ENCODE measurements at places on chromosomes 16 and 17. TPM values are rescaled to one million over a fixed set of nuclear protein-coding genes. Genes with fewer than 3 reads are reported as not detected.

Gene ABCC11
- 0.30 TPM for total RNA-seq

DNA sequence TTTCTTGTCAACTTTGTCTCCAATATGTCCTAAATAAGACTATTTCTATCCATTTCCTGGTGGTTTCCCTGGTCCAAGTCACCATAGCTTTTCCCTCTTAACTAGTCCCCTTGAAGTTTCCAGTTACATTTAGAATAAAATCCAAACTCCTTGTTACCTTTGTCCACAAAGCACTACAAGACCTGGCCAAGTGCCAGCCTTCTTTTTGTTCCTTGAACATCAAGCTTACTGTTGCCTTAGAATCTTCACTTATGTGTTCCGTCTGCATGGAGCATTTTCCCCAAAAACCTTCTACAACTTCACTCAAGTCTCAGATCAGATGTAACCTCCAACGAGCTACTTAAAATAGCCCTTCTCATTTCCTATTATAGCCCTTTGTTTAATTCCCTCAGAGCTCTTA is 101.4 kb downstream of the ITFG1 start:
- no peak for DNase-seq

Gene CIAO3
- total RNA-seq: 21.7 TPM

Gene FGF11
- 3.9 TPM for total RNA-seq

GRCh38 chr16:56284521-56284920 is 93.2 kb downstream of the GNAO1 start:
- no peak for DNase-seq

Gene VTN
- total RNA-seq: 48.2 TPM

DNA sequence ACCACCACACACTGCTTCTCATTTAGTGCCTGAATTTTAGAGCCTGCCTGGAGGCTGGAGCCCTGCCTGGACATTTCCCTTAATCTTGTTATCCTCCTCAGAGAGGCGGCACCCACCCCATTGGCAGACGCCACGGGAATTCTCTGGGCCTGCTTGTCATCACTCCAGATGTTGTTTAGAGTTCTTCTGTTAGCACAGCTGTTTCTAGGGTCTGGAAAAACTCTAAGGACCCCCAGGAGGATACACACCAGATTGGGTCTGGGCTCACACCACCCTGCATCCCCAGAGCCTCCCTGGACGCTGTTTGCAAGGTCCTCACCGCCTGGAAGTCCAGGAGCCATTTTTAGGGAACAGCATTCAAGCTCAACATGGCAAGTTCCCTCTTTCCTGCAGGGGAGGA is 565 bp upstream of the XAF1 start:
- no peak for DNase-seq

DNA sequence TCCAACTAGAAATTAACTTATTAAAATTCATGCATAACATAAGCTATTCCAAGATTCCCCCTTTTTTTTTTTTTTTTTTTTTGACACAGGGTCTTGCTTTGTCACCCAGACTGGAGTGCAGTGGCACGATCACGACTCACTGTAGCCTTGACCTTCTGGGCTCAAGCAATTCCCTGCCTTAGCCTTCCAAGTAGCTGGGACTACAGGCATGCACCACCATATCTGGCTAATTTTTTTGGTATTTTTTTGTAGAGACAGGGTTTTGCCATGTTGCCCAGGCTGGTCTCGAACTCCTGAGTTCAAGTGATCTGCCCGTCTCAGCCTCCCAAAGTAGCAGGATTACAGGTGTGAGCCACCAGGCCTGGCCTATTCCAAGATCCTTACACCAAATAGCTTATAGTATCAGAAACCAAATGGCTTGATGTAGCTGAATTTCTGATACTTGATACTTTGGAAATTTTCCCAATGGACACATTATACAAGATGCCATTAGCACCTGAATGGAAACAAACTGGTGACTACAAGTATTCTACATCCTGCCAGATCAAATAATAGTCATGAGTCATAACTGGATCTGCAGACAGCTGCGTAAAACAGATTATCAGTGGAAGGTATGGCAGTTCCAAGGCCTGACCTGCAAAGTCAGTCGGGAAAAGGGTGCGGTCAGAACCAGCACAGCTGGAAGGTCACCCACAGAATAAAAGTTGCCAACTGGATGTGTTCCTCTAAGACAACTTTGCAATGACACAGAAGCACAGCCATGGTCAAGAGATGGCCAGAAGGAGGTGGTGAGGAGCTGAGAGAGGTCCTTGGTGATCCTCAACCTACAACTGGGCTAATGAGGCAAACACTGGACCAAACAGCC is 14.5 kb downstream of the TUBG1 start:
- DNase-seq: no peak

GRCh38 chr17:62631936-62632924 is 4.8 kb downstream of the MRC2 start:
- DNase-seq: no peak

DNA sequence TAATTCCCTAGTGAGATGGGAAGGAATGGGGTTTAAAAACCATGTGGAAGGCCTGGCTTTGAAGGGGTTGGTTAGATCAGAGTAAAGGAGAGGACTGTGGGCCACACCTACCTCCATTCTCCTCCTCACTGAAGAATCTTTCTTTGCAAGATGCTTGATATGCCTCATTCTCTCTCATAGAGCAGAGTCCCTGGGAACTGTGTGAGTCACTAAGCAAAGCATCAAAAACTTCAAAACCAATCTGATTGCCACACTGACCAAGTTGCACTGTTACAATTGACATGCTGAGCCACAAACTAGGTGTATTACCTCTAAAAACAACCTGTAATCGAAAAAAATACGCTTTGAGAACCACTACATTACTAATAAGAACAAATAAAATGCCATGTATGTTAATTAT is 2.0 kb downstream of the TUBD1 start:
- DNase-seq: no peak

DNA sequence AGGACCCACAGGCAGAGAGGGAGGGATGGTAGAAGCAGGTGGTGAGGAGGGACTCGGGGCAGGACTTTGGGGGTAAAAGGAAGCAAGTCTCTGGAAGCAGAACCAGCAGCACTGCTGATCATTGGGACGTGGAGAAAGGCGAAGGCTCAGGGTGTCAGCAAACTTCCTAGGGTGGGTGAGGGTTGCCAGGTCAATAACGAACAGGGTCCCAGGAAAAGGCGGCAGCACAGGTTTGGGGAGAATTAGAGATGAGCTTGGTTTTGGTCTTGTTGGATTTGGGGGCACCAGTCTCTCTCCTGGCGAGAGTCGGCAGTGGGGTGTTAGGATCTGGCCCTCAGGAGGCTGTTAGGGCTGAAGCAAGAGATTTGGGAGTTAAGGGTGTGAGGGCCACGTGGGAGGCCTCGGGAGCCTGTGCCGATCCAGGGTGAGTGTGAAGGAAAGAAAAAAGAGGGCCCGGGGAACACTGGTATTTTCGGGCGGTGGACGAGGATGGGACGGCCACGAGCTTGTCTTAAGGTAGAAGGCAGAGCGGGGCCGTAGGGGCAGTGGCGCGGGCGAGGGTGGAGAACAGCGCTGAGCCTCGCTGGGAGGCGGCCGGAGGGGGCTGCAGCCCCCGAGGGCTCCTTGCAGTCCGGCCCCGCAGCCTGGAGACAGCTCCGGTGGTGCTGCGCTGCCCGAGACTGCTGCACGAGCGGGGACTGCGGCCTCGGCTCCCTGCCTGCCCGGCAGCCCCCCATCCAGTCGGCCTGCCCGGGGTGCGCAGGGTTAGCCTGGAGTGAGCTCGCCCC is 765 bp upstream of the ADORA2B start:
- DNase-seq: no peak

- no peak for DNase-seq
Measured at GRCh38 chr17:49779156-49779738, 9.2 kb upstream of the KAT7 start.

DNA sequence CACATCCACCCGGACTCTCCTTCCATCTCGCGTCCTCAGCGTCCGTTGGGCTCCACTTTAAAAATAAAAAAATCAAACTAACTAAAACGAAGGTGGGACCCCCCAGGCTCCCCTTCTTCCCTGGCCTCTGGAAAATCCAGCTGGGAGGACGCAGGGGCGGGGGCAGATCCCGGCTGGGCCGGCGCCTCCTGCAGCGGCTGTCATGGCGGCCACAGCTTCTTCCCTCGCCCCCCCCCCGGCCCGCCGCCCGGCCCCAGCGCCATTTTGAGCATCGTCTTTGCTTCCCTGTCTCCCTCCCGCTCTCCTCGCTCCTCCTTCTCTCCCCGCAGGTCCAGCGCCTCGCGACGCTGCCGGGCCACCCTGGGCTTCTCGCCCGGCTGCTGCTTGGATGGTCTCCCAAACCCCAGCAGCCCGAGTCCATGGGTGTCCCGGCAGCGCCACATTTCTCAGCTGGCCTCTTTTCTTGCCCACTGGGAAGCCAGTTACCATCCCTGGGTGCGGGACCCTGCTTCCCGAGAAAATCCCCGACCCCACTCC is 3.3 kb downstream of the HOXB2 start:
- peak; percentile 76 for DNase-seq

Gene TPSD1
- total RNA-seq: not detected

- no peak for DNase-seq
Measured at GRCh38 chr17:47684025-47684424, 9.9 kb upstream of the TBKBP1 start.

DNA sequence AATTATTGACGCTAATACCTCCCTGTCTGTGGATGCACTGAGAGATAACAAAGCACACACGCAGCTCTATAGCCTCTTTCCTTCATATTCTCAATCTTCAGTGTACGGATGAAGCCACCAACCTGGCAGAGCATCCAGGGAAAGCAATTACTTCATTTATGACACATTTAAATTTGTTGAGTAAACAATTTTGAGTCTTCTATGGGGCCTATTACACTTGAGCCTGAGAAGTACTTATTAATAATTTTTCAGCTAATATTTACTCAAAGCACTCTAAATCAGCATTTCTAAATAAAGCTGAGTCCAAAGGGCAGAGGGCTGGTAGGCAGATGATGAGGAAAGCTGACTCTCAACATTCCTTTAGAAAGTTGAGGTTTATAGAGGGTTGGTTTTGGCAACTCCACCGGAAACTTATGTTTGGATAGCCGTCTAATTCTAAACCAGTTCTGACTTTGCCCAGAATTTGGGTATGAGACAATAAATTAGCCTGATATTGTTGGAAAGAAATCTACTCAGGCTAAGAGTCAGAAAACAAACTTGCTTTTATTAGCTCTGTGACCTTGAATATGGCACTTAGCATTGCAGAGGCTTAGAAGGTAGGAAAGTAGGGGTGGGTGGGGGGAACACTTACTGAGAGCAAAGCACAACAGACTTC is 643.5 kb downstream of the CDH11 start:
- no peak for DNase-seq

- no peak for DNase-seq
Measured at GRCh38 chr17:3545151-3545550, 12.5 kb downstream of the TRPV3 start.

Gene KRT15
- not detected for total RNA-seq

All from cardiac septum (tissue), 1 donor.